ENCODE measurements at places on chromosomes 4 and X.

- DNase-seq = no peak
Measured at GRCh38 chrX:391717-392574, 5.2 kb upstream of the PPP2R3B start.

DNA sequence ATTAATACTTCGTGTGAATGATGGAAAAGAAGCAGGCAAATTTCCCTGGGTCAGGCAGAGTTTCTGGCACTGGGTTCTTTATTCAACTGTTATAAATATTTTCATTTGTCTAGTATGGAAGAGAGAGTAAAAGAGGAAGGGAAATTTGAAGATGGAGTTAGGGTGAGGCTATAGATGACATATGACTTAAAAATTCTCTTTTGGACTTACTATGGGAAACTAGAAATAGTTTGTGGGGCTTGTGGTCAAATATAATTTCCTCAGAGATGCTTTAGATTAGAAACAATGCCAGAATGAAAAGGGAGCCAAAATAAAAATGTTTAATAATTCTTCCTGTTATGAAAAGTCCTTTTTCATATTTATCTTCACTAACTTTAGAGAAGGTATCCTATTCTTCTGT is 103.2 kb downstream of the GC start:
- no peak for DNase-seq

- DNase-seq = no peak
Measured at GRCh38 chr4:15368856-15369255, 59.0 kb upstream of the C1QTNF7 start.

DNA sequence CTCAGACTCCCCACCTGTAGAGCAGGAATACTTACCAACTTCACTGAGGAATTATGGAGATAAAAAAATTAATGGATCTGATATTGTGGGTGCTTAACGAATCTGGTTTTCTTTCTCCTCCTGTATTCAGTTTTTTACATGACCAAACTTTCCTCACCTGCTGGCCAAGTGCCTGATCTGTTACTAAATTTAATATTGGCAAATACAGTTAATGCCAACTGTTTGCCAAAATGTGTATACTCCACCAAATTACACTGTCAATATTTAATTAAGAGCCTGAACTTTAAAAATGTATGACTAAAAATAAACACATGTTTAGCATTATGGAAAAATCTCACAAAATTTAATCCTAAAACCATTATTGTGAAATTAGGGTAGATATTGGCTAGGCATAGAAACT is 3.3 kb downstream of the PGRMC2 start:
- DNase-seq = no peak

DNA sequence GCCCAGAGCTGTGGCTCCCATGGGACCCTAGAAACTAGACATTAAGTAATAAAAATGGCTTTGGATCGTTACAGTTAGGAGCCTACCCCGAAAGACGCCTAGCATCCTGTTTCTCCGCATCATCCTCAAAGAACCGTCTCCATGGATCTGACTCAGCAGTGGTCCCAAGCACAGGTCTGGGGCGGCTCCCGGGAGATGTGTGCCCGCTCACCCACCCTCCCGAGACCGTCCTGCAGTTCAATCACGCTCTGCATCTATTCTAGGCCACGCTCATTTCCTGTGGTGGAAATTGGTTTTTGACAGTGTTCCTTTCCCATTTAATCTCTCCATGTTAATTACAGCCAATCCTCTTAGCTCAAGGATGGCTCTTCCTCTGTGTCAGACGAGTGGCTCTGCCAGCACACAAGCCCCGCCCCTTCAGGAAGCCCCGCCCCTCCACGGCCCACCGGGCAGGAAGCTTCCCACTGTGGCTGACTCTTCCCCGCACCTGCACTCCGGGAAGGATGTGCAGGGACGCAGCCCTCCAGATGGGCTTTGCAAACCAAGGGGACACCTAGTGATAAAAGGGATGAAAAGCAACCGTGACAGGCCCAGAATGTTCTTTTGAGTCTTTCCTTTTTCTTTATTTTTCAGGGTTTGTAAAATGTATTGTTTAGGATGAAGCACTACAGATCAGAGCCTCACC is 34.5 kb upstream of the HELT start:
- peak; percentile 53 for DNase-seq

DNA sequence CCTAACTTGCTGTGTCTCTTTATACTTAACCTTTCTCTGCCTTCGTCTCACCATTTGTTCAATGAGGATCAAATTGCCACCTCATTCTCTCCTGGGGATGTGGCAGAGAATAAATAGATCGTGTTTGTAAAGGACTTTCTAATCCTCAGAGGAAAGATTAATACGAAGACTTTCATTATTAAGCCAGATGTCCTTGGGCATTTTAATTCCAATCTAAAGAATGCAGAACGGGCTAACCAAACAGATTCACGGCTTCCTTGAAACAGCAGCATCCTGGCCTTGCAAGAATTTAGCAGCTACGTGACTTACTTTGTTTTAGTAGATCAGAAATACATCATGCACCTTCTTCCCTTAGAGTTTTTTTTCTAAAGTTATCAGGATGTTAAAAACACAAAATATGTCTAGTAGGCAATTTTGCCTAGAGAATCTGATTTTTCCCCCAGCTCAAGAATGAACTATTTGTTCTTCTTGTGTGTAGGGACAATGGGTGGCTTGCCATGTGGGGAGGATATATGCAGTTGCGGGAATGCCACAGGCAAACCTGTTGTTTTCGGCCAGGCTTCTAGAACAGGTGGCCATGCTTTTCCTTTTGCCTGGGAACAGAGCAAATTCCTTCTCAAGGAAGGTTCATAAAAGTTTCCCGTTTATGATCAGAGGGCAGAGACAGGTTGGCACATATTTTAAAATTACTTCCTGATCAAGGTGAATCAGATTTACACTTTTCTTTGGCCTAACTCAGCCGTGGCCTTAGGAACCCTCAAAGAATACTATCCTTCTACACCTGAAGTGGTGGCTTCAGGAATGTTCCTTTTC is 3.0 kb downstream of the MID1 start:
- DNase-seq = no peak

DNA sequence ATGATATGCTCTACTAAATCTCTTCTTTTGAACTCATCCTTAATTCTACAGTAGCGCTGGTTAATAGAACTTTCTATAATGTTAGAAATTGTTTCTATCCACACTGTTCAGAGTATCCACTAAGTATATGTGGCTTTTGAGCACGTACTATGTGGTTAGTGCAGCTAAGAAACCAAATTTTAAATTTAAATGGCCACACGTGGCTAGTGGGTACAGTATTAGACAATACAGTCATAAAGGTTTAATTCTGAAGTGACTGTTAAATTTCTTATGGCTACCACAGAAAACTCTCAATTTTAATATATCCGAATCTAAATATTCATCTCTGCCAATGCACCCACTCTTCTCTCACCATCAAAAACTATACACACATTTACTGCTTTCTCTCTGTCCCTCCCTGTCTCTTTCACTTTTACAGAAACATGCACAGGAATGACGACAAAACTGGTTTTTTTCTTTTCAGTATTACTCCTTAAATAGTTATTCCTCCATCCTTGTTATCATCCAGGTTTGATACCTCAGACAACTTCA is 583.9 kb downstream of the KCTD8 start:
- DNase-seq = no peak

GRCh38 chr4:6272863-6273660 is 3.4 kb downstream of the WFS1 start:
- DNase-seq = no peak

DNA sequence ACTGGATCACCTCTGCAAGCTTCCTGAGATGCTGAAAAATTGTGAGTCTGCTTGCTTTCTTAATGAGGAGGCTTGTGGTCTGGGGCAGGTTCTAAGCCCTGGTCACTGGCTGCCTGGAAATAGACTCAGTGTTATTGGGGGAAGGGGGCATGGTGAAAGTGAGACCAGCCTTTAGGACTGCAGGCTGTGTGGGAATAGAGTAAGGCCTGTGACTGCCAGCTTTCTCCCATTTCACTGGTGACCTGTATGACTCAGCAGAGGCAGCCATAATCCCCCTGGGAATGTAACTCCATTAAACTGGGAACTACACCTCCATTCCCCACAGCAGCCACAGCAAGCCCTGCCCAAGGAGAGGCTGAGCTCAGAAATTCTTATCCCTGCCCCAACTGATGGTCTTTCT is 55.9 kb upstream of the IL15 start:
- DNase-seq = no peak

DNA sequence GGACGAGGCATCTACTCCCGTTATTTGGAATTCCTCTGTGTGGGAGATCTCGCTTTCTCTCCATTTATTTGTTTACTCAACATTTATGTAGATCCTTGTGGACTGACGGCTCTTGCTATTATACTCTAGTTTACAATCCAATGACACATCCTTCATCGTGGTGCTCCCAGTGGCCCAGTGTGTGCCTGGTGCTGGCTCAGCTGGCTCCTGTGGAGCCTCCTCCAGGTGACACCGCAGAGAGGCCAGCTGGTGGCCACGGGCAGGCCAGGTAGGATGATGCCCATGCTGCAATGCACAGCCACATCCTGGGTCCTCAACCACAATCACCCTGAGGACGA is 84.0 kb upstream of the AFAP1 start:
- no peak for DNase-seq
